ENCODE measurements at places on chromosomes 12 and 14. TPM values are rescaled to one million over a fixed set of nuclear protein-coding genes. Genes with fewer than 3 reads are reported as not detected.

CHGA gene
- total RNA-seq, result 0.20 TPM

ADAM21 gene
- total RNA-seq, result not detected

PROX2 gene
- total RNA-seq, result not detected

IL31 gene
- total RNA-seq, result not detected

GLIPR1L1 gene
- total RNA-seq, result not detected

DNA sequence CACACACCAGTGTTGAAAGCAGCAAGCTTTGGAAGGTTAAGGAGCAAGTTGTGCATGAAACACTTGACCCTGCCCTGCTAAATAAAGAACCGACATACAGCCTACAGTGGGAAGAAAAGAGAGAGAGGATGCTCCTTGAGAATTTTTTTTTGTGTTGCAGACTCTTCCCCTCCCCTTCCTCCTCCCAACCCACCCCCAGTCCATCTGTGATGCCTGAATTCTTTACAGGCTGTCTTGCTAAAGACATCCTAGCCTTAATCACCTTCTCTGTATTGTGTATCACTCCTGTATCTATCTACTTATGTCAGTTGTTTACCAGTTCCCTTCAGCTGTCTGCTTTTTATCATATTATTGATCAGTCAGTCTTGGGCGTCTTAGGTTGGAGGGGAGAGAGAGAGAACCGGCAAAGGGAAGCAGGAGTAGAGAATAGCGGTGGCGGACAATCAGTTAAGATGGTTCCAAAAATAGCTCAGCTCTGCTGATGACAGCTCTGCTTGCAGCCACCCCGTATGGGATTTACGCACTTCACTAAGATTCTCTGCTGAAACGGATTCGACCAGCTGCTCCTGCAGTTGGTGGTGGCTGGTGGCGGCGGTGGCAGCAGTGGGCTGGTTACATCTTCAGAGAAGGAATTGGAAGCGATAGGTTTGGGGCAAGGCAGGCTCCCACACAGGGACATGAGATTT lies 664.7 kb downstream of the NRXN3 start:
- DNase-seq, result no peak

DNA sequence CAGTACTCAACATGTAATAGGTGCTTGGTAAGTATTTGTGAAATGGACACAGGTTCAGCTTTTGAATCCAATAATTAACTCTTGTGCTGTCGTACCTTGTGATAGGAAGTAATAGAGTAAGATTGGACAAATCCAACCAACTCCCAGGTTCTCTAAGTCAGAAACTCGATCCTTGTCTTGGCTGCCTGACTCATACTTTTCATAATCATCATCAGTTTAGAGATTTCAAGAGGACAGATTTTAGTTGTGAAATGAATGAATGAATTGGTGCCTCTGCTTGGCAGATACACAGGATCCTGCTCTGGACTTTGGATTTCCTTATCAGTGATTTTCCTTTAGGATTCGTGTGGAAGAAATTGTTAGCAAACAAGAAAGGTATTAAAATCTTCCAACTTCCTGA lies 1145.2 kb downstream of the AACS start:
- no peak for DNase-seq

DNA sequence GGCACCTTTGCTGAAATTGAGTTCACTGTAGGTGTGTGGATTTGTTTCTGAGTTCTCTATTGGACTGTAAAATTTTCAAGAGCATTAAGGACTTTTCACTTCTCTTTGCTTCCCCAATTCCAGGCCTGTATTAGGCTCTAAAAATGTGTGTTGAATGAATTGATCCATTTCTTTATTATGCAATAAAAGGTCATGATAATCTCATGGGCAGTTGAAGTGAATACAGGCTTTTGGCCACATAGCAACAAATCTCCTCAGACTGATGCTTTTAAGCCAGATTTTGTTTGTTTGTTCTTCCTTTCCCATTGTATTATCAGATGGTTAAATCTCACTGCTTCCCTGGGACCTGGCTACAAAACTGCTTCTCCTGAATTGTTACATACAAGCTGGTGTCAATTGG lies 258.0 kb upstream of the FAR2 start:
- DNase-seq, result no peak

DNA sequence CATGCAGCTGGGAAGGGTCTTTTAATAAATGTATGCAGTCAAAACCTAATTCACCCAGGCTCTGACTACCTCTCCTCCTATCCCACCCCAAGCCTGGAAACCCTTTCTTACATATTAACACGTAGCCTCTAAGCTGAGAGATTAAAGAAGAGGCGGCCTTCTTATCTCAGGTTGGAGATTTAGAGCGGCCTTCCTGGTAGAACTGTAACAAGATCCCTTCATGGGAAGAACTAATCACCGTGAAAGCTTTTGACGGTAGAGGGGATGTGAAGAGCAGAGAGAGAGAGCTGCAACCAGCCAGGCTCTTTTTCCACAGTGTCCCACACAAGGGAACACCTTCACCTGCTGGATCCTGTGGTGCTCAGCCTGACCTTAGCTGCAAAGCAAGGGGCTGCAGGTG lies 367.4 kb downstream of the MED13L start:
- no peak for DNase-seq

GRCh38 chr14:32656601-32657000 lies 282.1 kb upstream of the NPAS3 start:
- DNase-seq, result no peak

All from K562 (cell line).